ENCODE measurements at places on chromosomes 16 and 17.

GRCh38 chr16:21713549-21714368, 50.0 kb downstream of the OTOA start:
- DNase-seq = no peak

GRCh38 chr17:19284005-19284959, 47.1 kb downstream of the EPN2 start:
- DNase-seq = no peak

- DNase-seq = peak; percentile 21
These were observed 6.4 kb downstream of the PDK2 start for GRCh38 chr17:50101346-50102163.

GRCh38 chr16:85698935-85699558, 10.3 kb upstream of the GINS2 start:
- no peak for DNase-seq

DNA sequence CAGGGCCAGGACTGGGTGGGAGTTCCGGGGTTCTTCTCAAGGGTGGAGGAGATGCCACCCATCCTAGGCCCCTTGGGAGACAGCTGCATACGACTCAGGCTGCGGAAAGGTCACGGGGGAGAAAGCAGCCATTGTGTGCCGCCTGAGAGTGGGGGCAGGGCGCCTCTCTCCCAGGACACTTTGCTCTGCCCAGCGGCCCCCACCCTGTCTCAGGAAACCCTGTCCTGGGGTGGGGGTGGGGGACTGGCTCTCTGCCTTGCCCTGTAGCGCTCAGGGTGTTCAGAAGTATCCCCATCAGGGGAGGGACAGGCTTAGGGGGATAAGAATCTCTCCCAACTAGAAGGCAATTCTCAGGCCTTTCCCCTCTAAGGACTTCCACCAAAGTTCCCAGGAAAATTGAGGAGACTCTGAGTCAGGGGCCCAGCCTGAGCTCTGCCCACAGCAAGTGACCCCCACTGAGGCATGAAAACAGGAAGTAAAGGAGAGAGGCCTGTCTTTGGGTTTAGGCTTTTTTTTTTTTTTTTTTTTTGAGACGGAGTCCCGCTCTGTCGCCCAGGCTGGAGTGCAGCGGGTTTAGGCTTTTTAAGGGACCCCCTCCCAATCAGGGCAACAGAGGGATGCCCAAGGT, 4.9 kb downstream of the GIT1 start:
- no peak for DNase-seq

DNA sequence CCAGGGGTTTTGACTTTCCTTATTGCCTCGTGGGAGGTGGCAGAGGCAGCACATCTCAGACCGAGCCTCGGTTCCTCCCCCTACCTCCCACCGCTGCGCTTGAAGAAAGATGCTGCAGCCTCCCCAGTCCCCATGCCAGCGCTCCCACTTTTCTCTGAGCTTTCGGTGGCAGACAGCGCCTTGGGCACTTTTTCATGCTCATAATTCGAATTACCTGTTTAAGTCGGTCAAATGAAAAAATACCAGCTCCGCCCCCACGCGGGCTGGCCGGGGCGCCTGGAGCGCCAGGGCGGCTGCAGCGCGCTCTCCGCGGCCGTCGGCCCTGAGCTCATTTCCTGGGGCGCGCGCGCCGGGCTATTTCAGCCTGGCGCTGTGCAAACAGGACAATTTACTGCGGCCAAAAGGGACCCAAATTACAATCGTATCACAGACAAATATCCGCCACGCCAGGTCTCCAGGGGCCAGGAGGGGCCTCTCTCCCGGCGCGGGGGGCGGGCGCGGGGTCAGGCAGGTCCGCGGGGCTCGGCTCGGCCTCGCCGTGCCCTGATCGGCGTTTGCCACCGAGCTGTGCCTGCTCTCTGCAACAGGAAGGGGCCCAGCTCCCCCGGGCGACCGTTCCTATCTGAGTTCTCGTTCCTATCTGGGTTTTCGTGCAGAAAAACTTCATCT, 45.0 kb downstream of the SOST start:
- no peak for DNase-seq

All from fibroblast of the conjunctiva (primary cell).